ENCODE measurements at places on chromosomes 1 and 21.

DNA sequence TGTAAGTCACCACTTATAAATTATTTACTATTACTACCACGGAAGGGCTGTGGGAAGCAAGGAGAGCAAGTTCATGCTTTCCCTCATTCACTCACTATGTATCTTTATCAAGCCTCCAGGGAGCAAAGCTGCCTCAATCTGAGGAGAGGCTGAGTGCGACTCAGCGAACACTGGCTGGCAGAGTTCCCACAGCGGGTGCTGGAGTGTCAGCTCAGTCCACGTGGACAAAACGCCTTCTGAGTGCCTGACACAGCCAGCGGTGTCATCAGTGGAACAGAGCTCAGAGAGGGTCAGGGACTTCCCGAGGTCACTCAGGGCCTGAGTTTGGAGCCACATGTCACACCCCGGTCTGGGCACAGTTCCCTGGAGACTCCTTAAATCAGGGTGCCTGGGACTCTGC, 16.9 kb downstream of the MATN1 start:
- DNase-seq: no peak

GRCh38 chr1:47818682-47819573, 178.3 kb downstream of the TRABD2B start:
- DNase-seq: no peak

GRCh38 chr1:169624122-169624521, 5.8 kb downstream of the SELP start:
- no peak for DNase-seq

GRCh38 chr1:92747735-92748134, 37.2 kb downstream of the EVI5 start:
- DNase-seq: peak; percentile 65

DNA sequence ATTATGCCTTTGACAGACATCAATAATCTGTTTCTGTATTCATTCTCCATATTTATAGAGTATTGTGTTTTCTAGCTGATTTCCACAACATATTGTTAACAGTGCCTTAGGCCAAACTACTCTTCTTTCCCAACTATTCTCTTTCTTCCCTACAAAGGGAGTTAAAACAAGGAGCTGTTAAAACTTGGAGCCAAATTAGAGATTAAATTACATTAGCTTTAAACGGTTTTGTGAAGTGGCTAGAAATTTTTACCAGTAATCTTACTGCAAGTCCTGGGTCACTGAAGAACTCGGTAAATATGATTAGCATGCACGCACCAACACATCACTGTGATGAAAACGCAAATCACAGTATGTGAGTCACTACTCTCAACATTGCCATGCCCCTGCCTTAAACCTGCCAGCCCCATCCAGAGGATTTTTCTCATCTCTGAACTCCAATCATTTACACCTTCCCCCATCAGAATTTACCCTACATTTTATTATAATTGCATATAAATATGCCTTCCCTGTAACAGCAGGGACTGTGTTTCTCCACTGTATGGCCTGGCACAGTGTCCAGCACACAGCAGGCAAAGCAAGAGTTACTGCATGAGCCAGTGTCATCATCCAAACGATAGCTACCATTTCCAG, 1.5 kb upstream of the PRDX6 start:
- DNase-seq: no peak

DNA sequence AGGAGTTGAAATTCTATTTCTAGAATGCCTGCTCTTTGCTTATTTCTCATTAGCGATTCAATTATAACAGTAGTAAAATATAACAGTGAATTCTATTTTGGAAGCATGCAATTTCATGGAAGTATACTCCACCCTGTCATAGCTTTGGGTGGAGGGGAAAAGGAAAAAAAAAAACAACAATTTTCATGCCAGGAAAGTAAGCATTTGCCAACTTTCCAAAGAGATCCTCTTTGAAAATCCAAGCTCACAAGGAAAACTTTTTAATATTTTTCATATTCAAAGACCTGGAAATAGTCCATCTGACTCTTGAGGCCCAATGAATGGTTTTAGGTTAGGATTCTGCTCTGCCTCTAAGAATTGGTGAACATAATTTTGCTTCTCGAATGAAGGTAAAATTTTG, 134.5 kb downstream of the PTPN14 start:
- DNase-seq: no peak

GRCh38 chr1:5718831-5719632, 273.2 kb downstream of the NPHP4 start:
- no peak for DNase-seq

DNA sequence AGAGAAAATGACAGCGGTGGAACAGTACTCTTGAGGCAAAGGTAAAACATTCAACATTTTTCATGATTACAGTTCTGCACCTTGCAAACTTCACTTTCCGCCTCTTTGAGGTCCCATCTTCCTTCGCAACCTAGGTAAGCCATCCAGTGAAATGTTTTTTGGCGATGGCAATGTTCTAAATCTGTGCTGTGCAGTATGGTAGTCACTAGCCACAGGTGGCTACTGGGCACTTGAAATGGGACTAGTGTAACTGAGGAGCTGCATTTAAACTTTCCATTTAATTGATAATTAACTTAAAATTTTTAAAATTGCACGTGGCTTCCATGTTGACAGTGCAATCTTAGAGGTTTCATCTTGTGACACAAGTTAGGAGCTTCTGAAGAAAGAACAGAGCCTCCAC, 13.0 kb downstream of the EXOC8 start:
- no peak for DNase-seq

DNA sequence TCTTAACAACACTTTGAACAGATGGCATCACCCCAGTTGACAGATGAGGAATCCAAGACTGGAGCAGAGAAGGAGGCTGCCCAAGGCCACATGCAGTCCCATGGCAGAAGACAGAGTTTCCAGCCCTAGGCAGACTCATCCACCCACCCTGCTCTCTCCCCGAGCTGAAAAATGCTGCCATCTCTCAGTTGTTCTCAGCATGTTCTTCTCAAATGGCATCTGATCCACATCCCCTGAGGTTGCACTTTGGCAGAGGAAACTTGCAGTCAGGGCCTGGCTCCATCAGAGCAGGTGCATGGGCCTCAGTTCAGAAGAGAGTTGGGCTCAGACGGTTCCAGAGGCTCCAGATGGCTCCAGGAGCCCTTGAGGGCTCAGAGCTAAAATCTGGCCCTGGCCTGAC, 709.4 kb downstream of the MATN1 start:
- no peak for DNase-seq

GRCh38 chr1:30198795-30199403, 524.5 kb downstream of the MATN1 start:
- no peak for DNase-seq

DNA sequence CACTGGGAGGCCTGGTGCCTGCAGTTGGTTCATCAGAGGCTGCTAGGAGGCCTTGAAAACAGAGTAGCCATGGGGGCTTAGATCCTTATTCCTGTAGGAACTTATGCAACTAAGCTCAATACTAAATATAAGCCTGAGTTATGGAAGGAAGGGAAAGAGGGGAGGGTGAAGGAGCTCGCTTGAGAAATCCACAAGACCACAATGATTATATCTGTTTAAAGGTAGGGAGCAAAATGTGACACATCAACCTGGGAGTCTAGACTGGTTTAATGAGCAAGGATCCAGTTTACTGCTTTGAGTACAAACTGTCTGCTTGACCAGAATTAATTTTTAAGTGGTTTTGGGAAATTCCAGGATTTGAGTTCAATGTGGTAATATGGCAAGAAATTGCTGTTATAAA, 20.4 kb upstream of the ANGPTL7 start:
- DNase-seq: no peak

GRCh38 chr1:204041232-204041767, 31.6 kb upstream of the SOX13 start:
- no peak for DNase-seq

GRCh38 chr1:46691997-46692790, 20.5 kb downstream of the TEX38 start:
- DNase-seq: no peak

DNA sequence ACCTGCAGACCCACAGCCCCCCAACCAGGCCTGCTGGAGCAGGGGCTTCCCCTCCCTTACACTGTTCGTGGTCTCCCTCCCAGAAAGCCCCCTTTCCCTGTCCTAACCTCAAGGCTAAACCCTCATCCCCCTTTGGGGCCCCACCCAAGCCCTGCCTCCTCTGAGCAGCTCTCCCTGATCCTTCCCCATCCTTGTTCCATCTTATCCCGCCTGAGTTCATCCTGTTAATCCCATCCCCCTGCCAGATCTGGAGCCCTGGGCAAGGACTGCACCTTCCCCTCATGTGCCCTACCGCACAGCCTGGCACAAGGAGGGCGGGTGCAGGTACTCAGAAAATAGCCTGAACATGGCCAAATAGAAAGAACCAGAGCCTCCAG, 6.9 kb upstream of the TNNT2 start:
- no peak for DNase-seq

- DNase-seq: no peak
These were observed 67.3 kb upstream of the LAPTM5 start for GRCh38 chr1:30824736-30825429.

- no peak for DNase-seq
These were observed 144.2 kb downstream of the PTPRU start for GRCh38 chr1:29380532-29380931.

DNA sequence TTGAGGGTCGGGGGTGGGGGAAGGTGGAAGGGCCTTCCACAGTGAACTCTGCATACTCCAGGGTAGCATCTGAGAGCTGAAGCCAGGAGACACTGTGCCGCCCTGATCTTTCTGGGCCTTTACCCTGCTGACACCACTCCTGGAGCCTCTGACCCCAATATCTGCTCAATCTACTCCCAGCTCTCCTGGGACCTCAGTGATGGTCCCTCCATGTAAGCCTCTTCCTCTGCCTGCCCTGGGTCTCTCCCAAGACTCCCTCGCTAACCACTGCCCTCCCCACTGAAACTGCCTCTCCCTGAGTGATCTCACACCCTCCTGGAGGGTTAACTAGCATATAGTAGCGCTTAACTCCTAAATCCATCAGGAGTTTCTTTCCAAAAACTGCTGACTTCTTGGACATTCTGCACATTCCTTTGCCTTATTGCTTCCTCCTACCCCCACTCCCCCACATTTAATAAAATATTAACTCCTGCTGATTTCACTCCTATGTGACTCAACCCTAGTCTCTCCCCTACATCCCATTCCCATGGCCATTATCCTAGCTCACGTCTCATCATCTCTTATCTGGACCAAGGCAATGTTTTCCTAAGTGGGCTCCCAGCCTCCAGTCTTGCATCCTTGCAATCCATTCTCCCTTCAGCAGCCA, 145.6 kb downstream of the HMGB4 start:
- DNase-seq: no peak

DNA sequence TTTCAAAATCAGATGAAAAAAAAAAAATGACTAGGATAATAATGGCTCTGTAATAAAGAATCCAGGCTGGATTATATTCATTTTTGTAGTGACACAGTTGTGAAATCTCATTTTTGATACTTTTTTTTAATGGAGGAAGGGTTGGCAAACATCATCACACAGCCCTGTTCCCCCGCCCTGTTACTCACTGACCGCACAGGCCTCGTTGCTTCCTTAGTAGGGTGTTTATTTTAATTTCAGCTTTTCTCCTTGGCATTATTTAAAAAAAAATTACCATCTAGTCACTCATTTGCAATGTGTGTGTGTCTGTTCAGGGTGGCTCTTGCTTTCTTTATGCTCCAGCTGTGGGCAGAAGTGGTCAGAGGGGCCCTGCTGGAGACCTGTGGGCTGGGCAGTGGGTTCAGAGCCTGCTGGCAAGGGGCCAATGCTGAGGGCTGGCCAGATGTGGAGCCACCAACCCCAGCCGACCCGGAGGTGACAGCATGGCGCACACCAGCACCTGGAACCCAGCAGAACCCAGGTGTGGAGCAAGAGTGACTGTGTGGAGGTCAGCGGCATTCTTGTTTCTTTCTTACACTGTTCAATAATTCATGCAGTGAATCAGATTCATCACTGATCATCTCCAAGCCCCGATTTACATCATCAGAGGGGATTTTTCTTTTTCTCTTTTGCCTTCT, 44.6 kb downstream of the ZSCAN20 start:
- DNase-seq: no peak

DNA sequence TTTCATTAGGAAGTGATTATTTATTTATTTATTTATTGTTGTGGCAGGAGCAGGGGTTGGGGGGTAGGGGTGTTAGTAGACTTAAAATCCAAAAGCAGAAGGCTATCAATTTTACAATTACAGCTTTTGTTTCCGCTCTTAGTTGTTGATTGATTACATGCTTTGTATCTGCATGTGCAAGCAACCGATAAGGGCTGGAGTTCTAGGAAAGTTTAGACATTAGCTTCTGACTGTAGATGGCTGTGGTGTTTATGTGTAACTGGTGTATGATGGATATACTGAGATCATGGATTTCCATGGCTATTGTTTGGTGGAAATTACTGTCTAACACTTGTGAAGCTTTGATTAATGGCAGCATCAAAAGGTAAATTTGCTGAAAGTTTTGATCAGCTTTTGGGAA, 2.8 kb downstream of the ST6GALNAC5 start:
- DNase-seq: no peak

DNA sequence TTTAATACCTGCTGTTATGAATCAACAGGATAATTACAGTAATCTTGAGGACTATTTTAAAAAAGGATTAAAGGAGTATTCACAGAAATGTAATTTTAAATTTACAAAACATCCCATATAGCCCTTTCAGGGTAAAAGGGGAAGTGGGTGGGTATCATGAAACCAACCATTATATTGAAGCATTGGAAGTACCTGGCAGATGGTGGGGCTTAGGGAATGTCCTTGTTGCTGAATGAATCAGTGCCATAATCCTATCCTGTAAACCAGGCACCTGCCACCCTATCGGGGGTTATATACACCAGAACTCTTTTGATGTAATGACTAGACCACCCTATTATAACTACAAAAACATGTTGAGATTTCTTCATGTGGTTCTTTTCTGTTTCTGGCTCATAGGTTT, 30.4 kb downstream of the CDC14A start:
- DNase-seq: no peak

DNA sequence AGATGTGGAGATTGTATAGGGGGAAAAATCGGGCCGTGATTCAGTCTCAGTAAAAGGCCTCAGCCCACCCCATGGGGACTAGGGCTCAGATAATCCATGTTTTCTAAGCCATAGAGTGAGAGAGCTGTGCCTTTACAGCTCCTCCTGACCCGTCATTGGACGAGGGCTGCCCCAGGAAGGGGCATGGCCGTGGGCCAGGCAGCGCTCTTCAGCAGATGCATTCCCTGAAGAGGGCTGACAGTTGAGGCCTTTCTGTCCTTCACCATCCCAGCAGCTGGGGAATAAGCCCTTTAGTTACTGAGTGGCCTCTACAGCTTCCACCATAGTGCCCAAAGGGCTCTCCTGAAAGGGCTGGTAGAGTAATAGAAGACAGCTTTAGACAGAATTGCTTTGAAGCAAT, 57.2 kb downstream of the ST3GAL3 start:
- DNase-seq: no peak

- DNase-seq: no peak
These were observed 81.3 kb upstream of the RGS4 start for GRCh38 chr1:162987866-162988265.

DNA sequence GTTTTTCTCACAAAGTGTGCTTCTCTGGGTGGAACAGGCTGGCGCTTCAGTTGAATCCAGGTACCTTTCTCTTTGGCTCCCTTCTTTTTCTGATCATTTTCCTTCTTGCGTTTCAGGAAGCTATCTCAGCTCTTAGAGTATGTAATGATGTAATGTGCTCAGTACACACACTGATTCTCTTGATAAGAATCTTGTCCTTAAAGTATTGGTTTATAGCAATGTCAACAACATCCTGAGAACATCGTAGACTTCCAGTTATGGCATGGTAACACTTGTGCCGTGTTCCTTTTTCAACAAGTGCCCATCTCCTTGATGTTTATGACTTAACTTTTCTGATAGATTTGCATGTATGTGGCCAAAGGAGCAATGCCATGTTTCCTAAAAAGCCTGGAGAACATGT, 11.7 kb upstream of the ABCD3 start:
- no peak for DNase-seq

All from inflammatory macrophage (primary cell).